Urothelium cell line (cell line): ENCODE measurements at places on chromosomes 13 and 19.

DNA sequence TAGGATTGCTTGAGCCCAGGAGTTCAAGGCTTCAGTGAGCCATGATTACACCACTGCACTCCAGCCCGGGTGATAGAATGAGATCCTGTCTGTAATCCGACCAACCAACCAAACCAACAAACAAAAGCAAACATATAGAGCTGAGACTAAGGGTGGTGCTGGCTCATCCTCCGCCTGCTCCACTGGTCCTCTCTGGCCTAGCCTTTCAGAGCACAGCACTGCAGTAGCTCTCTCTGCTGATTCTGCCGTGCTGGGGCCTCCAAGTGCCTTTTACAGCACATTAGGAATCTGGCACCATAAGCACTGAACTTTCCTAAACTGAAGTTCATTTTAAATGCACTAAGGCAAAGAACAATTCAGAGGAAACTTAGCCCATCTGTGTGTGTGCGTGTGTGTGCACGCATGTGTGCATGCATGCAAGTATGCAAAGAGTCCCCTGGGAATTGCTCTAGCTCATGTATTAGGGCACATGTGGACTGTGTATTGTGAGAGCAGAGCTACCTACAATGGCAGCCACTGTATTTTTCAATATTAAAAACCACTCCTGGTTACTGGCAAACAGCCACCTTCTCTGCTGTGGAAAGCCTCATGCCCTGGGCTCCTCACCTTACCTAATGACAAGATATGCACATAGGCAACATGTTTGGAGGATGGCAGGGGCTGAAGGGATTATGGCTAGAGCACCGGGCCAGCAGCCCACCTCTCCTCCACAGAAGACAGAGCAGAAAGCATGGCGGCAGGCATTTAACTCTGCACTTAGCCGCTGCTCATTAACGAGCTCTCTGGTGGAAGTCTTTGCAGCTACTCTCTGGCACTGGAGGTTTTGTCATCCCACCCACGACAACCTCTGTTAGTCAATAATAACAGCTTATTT is 223.1 kb upstream of the TSHZ3 start:
- no peak for DNase-seq

GRCh38 chr19:17866312-17866963 is 5.3 kb upstream of the SLC5A5 start:
- DNase-seq: no peak

DNA sequence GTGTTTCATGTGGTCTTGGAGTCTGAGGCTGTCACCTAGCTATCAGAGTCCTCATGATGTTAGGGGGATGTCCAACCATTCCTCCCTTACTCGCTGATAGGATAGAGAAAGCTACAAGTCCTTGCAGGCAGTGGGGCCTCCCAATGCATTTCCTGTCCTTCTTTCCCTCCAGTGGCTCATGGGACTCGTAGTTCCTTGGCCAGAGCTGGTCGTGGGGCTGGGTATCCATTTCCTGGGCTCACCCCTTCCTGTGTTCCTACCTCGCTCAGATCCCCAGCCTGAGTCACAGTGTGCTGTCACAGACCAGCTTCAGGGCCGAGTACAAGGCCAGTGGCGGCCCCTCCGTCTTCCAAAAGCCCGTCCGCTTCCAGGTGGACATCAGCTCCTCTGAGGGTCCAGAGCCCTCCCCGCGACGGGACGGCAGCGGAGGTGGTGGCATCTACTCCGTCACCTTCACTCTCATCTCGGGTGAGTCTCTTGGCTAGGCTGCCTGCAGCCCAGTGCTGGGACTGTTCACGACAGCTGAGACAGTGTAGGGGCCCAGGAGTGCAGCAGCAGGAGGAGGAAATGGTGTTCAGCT is 19.1 kb downstream of the TMEM150B start:
- DNase-seq: no peak

DNA sequence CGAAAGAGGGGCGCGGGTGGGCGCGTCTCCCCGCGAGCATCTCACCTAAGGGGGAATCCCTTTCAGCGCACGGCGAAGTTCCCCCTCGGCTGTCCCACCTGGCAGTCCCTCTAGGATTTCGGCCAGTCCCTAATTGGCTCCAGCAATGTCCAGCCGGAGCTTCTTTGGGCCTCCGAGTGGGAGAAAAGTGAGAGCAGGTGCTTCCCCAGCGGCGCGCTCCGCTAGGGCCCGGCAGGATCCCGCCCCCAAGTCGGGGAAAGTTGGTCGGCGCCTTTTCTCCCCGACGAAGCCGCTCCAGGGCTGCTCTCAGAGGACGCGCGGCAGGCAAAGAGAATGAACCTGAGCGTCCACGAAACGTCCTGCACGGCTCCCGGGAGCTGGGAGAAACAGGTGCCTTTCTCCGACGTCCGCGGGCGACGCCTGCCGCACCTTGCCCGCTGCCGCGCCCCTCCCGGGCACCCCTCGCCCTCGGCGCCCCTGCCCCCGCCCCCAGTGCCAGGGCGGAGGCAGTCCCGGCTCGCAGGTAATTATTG is 366 bp upstream of the KL start:
- no peak for DNase-seq

GRCh38 chr13:99486996-99487395 is 14.3 kb upstream of the TM9SF2 start:
- no peak for DNase-seq

DNA sequence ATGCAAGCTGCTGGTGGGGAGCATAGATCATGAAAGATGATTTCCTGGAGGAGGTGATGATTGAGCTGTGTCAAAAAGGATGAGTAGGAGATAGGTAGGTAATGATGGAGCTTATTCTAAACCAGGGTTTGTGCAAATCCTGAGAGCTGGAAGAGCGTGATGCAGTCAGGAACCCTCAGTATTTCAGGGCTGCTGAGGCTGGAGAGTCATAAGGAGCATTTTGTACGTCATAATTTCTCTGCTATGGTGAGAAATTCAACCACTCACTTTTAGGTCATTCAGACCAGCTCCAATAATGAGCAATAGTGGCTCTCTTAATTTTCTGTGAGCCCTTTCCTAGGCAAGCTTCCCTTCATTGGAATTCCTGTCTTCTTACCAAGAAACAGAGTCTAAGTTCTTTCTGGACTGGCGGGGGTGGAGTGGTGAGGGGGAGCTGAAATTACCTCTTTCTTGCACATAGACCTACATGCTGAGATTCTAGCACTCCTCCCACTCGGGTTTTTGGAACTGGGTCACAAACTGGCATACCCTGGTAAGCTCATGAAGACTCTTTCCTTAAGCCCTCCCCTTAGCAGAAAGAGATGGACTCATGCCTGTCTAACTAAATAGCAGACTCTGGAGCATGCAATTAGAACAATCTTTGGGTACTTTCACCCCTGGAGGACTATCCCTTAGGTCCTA is 62.2 kb upstream of the MYCBP2 start:
- DNase-seq: no peak

DNA sequence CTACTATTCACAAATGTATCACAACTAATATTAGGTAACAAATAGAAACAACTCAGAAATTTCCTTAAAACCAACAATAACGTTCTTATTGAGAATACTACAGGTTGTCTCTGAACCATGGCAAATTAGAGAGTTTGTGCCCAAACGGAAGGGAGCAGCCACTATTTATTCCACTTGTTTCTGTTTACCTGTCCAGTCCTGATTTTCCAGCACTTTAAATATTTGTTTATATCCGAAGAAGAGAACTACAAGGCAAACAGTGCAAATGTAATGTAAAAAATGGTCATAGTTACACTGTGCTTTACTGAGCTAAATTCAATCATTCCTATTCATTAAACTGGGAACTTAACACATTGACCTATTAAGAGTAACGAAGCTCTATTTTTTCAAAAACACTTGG is 9.2 kb downstream of the SUCLA2 start:
- DNase-seq: no peak

DNA sequence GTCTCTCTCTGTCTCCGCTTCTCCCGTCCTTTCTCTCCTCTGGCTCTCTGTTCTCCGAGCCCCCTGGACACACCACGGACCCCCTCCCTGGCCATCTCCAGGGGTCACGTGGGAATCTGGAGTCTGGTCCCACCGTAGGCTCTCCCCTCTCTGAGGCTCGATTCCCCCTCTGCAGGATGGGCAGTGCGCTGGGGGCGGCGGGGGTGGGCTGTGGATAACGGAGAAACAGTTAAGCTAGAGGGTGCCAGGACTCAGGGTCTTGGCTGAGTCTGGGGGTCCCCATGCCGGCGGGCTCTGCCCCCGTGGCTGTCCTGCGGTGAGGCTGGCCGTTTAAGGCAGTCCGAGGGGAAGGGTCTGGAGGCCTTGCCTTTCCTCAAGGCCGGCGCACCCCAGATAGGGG is 462 bp upstream of the MEIS3 start:
- DNase-seq: no peak
